ENCODE measurements at places on chromosomes 4 and X. TPM values are rescaled to one million over a fixed set of nuclear protein-coding genes. Genes with fewer than 3 reads are reported as not detected.

The ITM2A gene
- total RNA-seq, result 25.3 TPM

The HAUS3 gene
- 12.9 TPM for total RNA-seq

The NOX1 gene
- total RNA-seq, result 1.4 TPM

The TBX22 gene
- not detected for total RNA-seq

The BEX1 gene
- total RNA-seq, result not detected

The PABPC1L2B gene
- not detected for total RNA-seq

The SNX25 gene
- total RNA-seq, result 15.8 TPM

The GLOD5 gene
- not detected for total RNA-seq

The CWH43 gene
- total RNA-seq, result 38.9 TPM

The COX7B gene
- 215 TPM for total RNA-seq

The RIBC1 gene
- total RNA-seq, result 0.34 TPM

The RBM47 gene
- 40.2 TPM for total RNA-seq

The BTK gene
- total RNA-seq, result 6.8 TPM

Measured in suprapubic skin (tissue), 4 donors.